NCI-H1105 (cell line): ENCODE measurements at places on chromosomes 12 and 14.

- DNase-seq = no peak
Measured at GRCh38 chr12:65822732-65823512, 1.4 kb upstream of the HMGA2 start.

DNA sequence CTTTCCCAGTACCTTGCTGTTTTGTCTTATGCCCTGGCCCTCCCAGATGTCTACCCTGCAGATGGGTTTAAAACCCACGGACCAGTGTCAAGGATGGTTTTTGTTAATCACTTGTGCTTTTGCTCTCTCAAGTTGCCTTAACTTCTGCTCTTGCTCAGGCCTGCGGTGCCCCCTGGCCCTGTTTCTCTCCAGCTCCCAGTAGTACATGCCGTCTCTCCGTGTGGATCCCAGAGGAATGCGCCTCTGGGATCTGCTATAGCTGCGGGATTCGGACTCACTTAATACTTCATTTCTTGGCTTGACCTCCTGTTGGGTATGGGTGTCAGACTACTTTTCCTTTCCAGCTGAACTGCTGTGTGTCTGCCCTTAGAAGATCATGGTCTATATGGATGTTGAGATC lies 14.5 kb downstream of the PLEKHG3 start:
- no peak for DNase-seq

DNA sequence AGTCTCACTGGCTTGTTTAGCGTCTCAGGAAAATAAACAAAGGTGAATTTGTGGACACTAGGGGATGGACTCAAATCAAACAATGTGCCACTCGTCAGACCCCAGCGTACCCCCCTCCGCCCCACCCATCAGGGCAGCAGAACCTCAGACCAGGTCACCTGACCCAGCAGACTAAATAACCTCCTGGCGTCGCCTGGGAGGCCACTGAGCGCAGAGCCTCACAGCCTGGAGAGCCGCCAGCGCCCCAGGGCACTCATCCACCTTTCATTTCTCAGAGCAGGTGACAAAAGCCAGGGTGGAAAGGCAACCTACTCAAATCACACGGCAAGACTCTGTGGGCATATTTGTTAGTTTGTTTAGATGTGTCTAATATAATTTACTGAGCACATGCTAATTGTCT lies 100.9 kb downstream of the DICER1 start:
- DNase-seq = peak; percentile 93

DNA sequence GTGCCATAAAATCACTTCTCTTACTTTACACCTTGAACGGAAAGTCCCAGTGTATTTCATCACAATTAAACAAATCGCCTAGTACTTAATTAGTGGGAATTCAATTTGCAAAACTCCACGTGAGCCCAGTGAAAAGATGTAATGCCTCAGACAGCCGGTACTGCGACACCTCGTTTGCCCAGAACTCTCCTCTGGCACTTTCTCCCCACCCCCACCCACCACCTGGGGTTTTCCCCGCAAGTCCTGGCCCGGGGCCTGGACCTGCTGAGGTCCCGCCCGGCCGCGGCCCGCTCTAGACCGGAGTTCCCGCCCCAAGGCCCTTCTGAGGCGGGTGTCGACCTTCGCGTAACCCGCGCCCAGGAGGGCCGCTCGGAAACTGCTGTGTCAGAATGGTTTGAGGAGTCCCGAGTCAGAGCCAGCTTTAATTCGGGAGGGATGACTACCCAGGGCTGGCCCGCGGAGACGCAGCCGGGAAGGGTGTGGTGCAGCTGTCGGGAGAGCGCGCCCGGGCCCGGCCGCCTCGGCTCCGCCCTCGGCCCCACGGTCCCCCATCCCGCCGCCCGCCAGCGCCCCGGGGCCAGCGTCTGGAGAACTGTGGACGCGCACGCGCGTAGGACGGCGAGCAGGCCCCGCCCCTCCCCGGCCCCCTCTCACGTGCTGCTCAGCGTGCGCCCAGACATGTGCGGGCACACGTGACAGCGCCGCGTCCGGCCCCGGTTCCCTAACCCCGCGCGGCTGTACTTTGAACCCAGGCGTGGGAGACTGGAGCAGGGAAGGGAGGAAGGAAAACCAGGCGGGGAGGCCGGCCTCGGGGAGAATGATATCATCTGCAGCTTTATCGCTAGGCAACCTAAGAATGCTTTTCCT lies 10.8 kb downstream of the BHLHE41 start:
- peak; percentile 77 for DNase-seq

DNA sequence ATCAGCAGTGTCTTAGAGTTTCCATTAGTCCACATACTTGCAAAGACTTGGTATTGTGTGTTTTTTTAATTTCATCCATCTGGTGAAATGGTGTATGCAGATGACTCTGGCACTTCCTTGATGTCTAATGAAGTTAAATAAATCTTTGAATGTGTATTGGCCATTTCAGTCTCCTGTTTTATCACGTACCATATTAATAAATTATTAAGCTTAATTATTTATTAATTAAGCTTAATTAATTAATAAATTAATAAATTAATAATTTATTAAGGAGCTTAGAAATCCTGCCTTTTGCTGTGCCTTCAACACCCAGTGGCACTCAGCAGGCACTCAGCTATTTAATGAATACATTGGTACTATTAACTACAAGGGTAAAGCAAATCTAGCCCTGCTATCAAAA lies 18.2 kb downstream of the PDZRN4 start:
- no peak for DNase-seq

- DNase-seq = no peak
Measured at GRCh38 chr12:89080793-89081465, 271.4 kb downstream of the DUSP6 start.

DNA sequence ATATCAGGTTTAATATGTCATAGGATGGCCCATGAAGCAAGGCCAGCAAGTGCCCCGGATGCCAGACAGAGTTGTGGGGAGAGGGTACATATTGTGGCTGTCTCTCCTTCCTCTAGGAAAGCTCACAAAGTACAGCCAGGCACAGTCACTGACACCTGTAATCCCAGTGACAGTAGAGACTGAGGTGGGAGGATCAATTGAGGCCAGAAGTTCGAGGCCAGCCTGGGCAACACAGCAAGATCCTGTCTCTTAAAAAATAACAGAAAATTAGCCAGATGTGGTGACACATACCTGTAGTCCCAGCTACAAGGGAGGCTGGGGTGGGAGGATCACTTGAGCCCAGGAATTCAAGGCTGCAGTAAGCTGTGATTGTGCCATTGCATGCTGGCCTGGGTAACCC lies 32.1 kb downstream of the SLC7A8 start:
- DNase-seq = no peak

- no peak for DNase-seq
Measured at GRCh38 chr12:79725987-79726386, 35.2 kb upstream of the PAWR start.

- no peak for DNase-seq
Measured at GRCh38 chr14:31252865-31253264, 45.3 kb upstream of the HECTD1 start.

DNA sequence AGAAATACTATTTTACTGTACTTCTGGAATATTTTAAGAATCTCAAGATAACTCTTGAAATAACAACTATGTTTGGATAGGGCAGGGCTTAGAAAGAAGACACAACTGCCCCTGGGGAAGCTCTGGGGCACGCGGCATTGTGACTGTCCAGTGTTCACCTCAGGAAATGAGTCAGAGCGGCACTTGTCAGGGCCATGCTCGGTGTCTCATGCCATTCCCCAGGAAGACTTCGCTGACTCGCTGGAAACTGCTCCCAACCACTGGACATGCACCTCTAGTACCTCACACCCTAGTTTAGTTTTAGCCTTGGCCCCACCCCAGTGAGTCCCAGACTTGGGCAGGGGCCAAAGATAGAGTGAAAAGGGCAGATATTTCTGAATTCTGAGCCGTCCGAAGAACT lies 192.0 kb downstream of the TTC7B start:
- DNase-seq = no peak

- DNase-seq = no peak
Measured at GRCh38 chr14:100004392-100004791, 60.8 kb upstream of the EVL start.

GRCh38 chr12:112971248-112971647 lies 7.1 kb upstream of the OAS2 start:
- DNase-seq = peak; percentile 26

DNA sequence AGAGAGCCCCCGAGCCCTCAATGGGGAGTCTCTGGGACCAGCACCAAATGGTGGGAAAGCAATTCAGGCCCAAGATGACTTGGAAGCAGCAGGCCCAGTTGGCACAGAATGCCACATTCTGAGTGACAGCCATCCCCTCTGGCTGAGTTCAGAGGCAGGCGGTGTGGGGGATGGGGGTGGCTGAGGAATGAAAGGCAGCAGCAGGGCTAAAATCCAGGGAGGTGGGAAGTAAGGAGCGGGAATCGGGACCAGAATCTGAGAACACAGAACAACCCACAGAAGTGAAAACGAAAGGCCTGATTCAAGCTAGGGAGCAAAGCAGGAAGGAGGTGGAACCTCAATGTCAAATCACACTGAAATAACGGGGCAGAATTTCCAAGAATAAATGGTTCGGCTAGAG lies 171.2 kb downstream of the CALM1 start:
- DNase-seq = no peak

- no peak for DNase-seq
Measured at GRCh38 chr12:123986374-123986965, 13.5 kb downstream of the ZNF664 start.

DNA sequence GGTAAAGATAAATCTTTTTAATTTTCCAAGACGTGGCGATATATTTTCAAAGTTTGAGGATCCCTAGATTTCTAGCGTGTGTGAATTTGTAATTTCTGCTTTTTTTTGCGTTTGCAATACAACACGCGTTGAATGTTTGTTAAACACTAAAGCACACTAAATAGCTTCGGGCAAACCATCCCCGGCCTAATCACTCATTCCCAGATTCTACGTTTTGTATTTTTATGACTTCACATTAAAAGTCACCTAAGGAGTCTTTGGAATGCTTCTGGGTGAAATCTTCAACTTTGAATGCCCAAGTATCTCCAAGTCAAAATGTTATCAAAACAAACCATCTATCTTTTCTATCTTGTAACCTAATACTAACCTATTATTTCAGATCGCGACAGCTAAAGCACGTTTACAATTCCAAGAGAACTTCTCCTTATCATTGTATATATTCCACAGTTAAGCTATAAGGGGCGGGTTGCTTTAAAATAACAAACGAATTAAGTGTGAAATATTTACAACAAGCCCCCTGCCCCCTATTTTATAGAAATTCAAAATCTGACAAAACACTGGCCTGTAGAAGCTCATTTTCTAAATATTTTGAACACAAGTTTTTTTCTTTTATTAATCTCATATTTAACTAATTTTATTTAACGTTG lies 1.1 kb downstream of the ALX1 start:
- DNase-seq = no peak

DNA sequence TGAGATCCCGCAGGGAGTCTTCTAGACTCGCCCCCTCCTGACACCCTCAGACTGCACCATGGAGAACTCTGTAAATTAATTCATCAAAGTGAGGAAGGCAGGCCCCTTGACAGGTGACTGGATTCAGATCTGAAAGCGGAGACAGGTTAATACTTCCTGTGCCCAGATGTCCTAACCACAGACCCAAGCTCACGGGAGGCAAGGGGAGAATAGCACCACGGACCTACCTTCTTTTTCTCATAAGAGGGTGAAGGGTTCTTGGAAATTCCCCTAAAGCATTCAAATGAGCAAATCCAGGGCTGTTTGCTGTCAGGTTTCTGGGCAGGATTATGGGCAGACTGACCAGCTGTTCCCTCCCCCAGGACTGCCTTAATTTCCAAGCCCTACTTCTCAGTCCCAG lies 170.0 kb downstream of the ZFP36L1 start:
- no peak for DNase-seq

GRCh38 chr12:64419696-64420095 lies 15.5 kb downstream of the XPOT start:
- DNase-seq = no peak

DNA sequence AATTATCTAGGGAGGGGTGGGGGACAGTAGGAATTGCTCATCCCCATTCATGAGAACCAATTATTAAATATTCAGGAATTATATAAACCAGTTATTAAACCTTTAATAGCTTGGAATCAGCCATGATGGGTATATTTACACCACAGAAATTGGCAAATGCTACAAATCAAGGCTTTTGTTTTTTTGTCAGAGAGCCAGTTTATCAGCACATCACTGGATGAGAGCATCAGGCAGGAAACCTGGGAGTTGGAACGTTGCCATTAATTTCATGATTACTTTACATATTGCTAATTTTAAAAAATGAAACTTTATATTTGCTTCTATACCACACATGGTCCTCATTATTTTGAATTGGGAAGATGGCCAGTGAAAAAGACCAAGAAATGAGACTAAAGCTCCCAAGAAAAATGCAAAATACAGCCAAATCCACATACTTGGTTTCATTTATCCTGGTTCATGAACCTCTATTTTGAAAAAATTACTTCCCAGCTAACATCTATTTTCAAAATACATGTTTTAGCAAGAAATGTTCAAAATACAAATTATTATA lies 48.4 kb downstream of the ATL1 start:
- DNase-seq = no peak

- DNase-seq = no peak
Measured at GRCh38 chr14:61472801-61473376, 151.5 kb downstream of the PRKCH start.

DNA sequence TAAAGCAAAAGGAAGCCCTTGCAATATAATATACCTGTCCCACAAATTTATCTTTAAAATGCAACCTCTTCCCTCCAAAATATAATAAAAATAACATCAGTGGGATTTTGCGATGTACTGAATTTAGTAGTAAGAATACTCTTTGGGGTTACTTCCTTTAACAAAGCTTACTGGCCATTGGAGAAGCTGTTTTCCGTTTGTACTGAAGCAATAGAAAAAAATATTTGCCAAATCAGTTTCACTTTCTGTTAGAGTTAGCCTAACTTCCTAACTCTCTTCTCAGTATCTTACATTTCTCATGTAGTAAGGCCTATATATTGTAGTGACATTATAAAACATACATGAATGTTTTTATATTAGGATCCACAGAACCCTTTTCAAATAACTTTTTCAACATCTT lies 3.7 kb downstream of the MAX start:
- no peak for DNase-seq

DNA sequence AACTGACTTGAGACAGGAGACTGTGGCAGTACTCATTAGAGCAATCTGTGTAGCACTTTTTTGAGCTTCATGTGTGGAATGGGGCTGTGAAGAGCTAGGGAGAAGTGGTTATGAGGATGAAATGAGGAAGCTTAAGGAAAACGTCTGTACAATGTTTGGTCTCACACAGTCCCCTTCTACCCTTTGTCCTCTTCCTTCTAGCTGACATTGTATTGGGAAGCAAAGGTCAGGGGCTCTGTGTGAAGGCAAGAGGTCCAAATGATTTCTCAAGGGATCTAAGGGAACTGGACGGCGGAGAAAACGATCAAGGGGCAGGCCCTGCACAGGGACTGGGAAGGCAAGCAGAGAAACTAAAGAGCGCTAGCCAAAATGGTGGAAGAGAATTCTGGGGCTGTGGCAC lies 13.1 kb upstream of the CIPC start:
- no peak for DNase-seq
